ENCODE measurements at places on chromosomes 2 and 18.

DNA sequence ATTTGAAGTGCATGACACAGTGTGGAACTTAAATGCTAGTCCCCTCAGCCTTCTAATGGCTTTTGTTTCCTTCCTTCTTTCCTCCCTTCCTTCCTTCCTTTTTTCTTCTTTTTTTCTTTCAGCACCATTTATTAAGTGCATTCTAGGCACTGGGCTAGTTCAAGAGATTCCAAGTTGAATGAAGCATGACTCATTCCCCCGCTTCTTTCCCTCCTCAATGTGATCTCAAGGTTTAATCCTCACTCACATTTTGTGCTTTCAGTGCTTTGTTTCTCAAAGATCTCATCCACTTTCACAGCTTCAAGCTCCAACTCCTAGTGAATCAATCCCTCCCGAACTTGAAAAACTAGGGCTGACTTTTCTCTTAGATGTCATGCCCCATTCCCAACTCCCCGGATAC is 90.1 kb downstream of the LBH start:
- DNase-seq = peak; percentile 43

GRCh38 chr2:120528051-120528692 is 182.2 kb downstream of the INHBB start:
- no peak for DNase-seq

GRCh38 chr2:239265681-239266433 is 135.0 kb downstream of the HDAC4 start:
- DNase-seq = no peak

- no peak for DNase-seq
Observed at GRCh38 chr2:191851158-191851557, 4.3 kb upstream of the CAVIN2 start.

DNA sequence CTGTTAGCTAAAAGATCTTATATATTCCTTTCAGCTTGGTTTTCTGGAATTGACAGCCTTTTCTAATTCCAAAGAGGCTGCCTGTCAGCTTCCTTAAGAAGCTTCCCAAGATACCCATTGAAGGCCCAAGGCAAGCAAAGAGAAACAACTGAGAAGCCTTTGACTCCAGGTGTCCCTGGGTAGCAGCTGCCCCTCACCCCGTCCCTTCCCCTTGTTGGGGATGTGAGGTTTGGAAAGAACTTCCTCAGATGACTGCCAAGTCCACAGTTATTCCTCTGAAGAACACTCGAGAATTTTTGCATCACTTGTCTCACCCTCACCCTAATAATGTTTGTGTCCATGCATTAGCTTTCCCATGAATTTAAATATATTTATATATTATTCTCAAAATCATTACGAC is 13.3 kb downstream of the MAPRE3 start:
- DNase-seq = no peak

DNA sequence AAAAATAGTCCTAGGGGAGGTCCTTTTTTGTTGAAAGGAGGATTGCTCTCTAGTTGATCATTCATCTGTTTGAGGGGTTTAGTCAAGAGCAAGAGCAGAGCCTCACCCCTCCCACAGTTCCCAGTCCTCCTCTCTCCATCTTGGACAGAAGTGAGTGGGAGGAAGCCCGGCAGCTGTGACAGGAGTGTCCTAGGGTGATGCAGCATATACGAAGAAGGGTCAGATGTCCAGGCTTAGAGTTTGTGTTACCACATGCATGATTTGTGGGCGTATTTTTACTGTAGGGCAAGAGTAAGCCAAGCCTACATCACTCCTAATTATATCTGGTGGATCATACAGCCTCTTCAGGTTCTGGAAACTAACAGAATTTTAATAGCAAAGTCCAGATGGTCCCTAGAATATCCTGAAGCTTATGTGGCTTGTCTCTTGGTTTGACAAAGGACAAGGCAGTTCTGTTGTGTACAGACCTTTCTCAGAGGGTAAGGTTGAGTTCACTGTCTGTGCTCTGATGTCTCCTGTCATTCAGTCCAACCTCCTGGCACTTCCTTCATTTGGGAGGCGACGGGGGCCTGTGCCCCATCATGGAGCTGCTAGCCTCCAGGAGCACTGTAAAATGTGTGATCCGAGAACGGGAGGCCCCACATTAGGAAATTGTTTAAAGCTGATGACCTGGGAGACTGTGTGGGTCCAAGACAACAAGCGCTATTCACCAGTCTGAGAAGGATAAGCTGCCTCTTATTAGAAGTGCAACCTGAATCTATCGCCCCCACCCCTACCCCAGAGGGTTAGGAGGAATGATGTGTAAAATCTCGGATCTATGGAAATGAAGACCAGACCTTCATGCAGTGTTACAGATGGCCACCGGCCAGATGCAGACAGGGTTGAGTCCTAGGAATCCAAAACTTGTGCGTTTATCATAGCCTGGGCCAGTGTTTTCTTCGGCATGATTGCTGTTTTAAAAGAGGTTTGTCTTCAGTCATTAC is 6.9 kb downstream of the CEP68 start:
- peak; percentile 14 for DNase-seq

DNA sequence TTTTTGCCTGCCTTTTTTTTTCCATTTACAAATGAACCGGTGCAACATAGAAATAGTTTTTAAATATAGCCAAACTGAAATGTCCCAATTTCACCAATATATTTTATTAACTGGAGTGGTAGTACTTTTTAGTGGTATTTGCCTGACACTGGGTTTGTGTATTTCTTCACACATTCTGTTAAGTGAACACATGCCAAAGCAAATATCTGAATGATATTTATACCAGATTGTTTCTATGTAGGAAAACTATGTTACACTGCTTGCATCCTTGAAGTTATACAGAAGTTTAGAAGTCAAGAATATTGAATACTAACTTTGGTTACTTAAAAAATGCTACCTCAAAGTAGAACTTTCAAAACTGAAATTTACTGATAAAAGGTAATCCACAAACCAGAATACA is 19.4 kb upstream of the ITPRID2 start:
- DNase-seq = no peak

DNA sequence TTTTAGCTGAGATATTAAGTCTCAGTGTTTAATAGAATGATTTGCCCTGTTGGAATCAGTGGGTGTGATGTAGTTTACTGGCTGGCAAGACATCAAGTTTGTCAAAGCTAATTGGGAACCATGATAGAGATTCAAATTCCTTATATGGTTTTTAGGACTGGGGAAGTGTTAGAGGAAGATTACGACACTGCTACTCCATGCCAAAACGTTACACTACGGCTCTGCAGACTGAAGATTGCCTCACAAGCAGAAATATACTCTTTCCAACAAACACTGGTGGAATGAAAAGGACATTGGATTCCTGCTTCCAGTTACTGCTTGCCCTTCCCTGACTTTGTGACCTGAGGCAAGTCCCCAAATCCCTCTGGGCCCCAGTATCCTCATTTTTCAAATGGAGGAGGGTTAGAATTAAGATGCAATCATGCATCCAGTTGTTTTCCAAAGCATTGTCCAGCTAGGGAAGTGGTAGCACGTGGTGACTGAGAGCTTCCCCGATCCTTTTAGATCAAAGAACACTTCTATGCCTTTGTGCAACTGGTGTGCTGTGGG is 147.6 kb downstream of the CDC42EP3 start:
- DNase-seq = peak; percentile 83

GRCh38 chr18:47321815-47322214 is 70.4 kb upstream of the SKOR2 start:
- DNase-seq = no peak

GRCh38 chr2:238899386-238899785 is 51.5 kb downstream of the TWIST2 start:
- no peak for DNase-seq

- DNase-seq = no peak
Observed at GRCh38 chr18:41864216-41864615, 90.8 kb upstream of the PIK3C3 start.

DNA sequence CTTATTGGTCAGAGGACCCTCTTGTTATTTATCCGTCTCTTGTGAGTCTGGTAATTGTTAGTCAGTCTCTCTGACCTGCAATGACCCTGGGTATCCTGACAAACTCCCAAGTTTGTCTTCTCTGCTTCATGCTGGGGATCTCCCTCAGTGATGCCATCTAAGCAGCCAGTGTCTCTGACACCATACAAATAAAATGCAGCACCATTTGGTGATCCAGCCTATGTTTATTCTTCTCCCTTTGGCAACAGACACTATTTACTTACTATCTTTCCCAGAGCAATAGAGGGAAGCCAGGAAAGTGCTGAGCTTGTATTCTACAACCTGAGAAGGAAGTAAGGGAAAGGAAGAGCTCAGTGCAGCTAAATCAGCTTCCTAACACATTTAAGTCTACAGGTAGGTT is 15.9 kb downstream of the SERPINE2 start:
- peak; percentile 45 for DNase-seq

DNA sequence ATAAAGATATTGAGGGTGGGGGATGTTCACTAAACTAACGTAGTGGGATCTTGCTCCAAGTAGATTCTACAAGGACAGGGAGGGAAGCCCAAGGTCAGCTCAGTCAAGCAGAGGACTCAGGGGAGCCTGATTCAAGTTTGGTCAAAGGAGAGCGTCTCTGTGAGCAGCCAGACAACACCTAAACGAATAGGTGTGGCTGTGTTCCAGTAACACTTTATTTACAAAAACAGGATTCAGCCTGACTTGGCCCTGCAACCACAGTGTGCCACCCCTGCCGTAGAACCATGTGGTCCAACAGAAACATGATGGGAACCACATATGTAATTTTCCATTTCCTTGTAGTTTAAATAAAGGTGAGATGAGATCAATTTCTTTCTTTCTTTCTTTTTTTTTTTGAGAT is 18.1 kb upstream of the FZD5 start:
- DNase-seq = no peak

DNA sequence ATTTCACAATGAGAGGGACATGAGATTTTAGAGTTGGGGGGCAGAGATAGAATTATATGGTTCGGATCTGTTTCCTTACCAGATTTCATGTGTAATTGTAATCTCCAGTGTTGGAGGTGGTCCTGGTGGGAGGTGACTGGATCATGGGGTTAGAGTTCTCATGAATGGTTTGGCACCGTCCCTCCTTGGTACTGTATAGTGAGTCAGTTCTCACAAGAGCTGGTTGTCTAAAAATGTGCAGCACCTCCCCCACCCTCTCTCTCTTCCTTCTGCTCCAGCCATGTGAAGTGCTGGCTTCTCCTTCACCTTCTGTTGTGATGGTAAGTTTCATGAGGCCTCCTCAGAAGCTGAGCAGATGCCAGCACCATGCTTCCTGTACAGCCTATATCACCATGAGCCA is 138.1 kb downstream of the SCG2 start:
- DNase-seq = peak; percentile 49

- DNase-seq = no peak
Observed at GRCh38 chr2:97765933-97766332, 52.6 kb downstream of the ZAP70 start.

DNA sequence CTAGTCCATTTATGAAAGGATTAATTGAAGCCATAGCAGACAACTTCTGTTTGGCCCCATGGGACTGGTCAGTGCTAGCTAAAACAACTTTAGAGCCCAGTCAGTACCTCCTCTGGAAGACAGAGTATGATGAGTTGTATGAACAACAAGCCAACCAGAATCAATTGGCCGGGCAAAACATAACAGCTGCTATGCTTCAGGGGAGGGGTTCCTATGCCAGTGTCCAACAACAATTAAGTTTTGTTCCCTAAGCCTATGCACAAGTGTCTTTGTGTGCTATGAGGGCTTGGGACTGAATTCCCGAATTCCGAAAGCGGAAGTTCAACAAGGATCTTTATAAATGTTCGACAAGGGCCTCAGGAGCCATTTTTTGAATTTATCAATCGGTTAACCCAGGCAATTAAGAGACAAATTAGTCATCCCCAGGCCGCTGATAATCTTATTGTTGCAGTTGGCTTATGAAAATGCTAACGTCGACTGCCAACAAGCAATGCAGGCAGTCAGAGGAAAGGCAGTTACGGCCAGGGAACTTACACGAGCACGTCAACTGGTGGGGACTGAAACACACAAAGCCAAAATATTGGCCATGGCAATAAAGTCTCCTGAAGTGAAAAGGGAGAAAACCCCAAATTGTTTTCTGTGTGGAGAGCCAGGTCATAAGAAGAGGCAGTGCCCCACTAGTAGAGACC is 57.9 kb downstream of the ZNF638 start:
- DNase-seq = no peak

DNA sequence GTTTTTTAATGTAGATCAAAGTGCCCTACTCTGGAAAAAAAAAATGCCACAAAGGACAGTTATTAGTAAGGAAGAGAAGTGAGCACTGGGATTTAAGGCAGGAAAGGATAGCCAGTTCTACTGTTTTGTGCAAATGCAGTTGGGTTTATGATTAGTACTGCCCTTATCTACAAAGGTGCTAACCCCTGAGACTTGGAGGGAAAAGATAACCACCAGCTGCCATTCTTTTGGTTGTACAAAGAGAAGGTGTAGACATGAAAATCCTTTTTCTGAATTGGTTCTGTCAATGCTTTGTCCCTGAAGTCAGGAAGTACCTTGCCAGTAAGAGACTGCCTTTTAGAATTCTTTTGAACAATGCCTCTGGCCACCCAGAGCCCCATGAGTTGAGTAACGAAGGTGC is 11.3 kb downstream of the APLF start:
- DNase-seq = no peak

GRCh38 chr2:170745305-170745704 is 24.9 kb upstream of the ERICH2 start:
- DNase-seq = no peak

- DNase-seq = no peak
Observed at GRCh38 chr18:3059272-3059671, 46.3 kb upstream of the LPIN2 start.

- no peak for DNase-seq
Observed at GRCh38 chr2:212941361-212941760, 210.1 kb downstream of the IKZF2 start.

DNA sequence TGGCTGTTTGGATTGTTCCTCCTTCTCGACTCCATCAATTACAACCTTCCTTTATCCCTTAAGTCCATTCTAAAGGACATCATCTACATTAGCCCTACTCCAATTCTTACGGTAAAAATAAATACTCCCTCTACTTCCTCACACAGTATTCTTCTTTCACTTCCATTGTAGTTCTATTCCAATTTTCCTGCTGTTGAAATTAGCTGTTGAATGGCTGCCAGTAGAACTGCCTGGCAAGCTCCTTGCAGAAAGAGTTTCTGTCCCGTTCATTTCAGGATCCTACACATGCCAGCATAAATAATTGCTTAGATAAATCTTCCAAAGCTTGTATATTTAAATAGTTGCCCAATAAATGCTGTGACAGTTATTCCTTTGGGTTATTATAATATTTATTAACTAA is 459.3 kb upstream of the TRIB2 start:
- no peak for DNase-seq

DNA sequence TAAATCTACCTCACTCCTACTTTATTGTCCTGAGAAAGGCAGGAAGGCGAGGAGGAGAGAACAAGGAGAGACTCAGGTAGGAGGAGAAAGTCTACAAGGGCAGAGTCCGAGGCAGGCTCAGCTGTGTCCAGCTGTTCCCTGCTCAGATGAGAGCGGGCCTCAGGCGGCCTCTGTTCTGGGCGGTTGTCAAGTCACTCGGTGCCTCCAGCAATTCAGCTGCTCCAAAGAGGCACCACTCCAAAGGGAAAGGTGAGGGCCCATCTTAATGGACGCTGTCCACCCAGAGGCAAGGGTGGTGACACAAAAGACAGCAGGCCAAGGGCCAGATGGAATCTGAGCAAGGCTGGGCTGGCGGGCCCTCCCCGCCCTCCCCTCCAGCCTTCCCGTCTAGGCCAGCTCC is 101.4 kb upstream of the EPAS1 start:
- DNase-seq = no peak

- DNase-seq = peak; percentile 11
Observed at GRCh38 chr2:225462945-225463344, 63.4 kb downstream of the NYAP2 start.

Data from fibroblast of lung (primary cell).